ENCODE measurements at places on chromosomes 7 and 10.

- no peaks in the 10 kb centered on the region for H3K4me1 ChIP-seq
- no peak overlapping the region for H3K4me3 ChIP-seq
- no peak for DNase-seq
- no peaks in the 10 kb centered on the region for H3K36me3 ChIP-seq
- H3K27ac ChIP-seq, result no peak overlapping the region
Measured at GRCh38 chr7:149722356-149722957, 50.9 kb downstream of the ZNF467 start.

- peaks cover 5% of the 10 kb centered on the region for H3K4me1 ChIP-seq
- H3K27ac ChIP-seq, result no peak overlapping the region
- no peaks in the 10 kb centered on the region for H3K27me3 ChIP-seq
- no peak for DNase-seq
Measured at GRCh38 chr7:133975130-133975529, 152.0 kb upstream of the LRGUK start.

DNA sequence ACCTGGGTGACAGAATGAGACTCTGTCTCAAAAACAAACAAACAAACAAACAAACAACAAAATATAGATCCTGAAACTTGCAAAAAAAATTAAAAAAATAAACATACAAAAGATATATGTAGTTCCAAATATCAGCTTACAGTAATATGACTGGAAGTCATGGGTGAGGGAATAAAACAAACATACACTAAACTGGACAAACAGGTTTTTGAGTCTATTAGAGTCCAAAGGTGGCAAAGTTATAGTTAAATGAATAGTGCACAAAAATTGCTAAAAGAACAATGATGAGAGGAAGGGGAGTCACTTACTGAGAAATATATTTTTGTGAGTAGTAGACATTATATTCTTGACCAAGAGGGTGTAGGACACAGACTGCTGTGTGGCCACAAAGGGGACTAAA lies 16.7 kb upstream of the RSBN1L start:
- no peak overlapping the region for H3K27ac ChIP-seq
- H3K4me3 ChIP-seq, result no peak overlapping the region
- H3K36me3 ChIP-seq, result peaks cover 8% of the 10 kb centered on the region
- H3K4me1 ChIP-seq, result no peaks in the 10 kb centered on the region

DNA sequence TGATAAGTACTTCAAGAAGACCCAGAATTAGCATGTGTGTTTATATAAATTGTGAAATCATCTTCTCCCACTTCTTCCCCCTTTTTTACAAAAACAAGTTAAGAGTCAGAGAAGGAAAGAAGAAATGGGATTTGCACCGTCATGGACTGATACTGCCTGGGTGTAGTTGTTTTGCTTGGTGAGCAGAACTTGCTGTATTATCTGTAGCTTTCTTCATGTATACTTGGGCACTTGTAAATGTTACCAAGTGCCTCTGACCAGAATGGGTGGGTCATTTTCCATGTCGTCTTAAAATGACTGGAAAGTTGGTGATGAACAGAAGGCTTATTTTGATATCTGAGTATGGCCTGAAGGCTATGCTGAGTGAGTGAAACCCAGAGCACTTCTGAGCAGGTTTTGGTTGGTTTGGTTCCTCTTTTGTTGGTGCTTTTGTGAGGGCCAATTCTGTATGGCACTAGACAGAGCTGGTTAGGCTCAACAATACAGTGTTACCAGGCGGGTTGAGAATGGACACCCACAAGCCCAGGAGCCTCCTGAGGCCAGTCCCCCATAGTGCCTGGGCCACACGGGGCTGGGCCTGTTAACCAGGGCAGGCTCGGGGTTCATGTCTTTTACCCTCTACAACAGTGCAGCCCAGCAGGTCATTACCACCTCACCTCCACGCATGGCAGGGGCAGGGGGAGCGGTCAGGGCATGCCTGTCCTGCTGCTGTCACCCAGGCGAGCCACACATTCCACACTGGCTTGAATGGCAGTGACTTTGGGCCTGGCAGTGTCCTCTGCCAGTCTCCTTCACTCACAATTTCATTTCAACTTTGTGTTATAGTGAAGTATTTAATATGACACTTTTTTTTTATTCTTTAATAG lies 115.1 kb downstream of the CCNY start:
- peak; percentile 17 for DNase-seq
- no peaks in the 10 kb centered on the region for H3K27me3 ChIP-seq
- H3K4me1 ChIP-seq, result peaks cover 73% of the 10 kb centered on the region
- peak overlapping the region; percentile 57 for H3K27ac ChIP-seq
- peak overlapping the region; percentile 6 for H3K4me3 ChIP-seq

DNA sequence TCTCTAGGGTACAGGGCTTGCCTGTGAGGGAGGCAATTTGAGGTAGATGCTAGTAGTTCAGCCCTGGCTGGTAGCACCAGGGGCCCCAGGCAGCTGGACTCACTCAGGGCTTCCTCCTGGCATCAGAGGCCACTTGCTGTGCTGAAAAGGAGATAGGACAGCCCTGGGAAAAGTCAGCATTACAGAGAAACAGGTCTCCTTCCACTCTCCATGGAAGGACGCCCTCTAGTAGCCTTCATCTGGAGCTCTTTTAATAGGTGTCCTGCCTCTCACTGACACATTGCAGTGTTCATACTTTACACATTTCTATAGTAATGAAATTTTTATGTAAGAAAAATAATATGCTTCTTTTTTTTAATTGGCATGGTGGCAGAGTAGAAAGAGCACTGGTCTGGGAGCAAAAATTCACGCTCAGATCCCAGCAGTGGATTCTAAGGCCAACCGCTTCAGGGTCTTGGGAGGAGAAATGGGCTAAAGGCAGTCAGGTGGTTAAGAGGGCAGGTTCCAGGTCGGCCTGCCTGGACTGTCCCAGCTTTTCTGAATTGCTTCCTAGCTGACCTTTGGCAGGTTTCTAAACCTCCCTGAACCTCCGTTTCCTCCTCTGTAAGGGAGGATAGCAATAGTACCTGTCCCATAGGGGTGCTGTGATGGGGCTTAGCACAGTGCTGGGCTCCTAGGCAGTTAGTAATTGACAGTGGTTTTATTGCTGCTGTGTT lies 35.8 kb downstream of the AIFM2 start:
- no peak overlapping the region for H3K27ac ChIP-seq
- no peak for DNase-seq
- H3K27me3 ChIP-seq, result no peaks in the 10 kb centered on the region
- peaks cover 5% of the 10 kb centered on the region for H3K36me3 ChIP-seq
- no peak overlapping the region for H3K4me3 ChIP-seq
- no peaks in the 10 kb centered on the region for H3K4me1 ChIP-seq

DNA sequence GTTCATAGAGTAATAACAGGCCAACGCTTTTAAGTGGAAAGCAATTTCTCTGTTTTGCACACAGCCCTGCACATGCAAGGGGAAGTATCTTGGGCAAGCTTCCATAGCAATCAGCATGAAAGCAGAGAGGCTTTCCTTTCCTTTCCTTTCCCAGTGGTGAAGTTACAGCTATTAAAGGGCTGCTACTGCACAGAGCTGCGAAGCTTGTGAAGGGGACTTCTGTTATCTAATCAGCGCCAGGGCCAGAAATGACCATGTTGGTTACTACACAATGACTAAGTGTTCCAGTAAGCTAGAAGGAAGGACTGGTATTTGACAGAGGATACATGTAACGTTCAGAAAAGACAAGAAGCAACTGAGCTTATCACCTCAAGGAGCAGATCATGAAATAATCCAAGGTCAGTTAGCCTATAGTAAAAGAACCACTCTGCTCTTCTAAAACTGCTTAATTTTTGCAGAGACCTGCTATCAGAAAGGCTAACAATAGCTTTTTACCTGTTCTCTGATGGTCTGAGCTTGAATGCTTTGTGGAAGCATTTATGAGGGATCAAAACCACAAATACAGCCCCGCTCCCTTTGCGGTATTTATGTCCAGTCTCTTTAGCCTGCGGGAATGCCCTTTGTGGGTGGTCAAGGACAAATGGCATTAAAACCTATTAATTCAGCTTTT lies 45.9 kb downstream of the SGMS1 start:
- H3K4me1 ChIP-seq, result peaks cover 91% of the 10 kb centered on the region
- H3K27ac ChIP-seq, result no peak overlapping the region
- H3K4me3 ChIP-seq, result peak overlapping the region; percentile 30
- DNase-seq, result peak; percentile 1

DNA sequence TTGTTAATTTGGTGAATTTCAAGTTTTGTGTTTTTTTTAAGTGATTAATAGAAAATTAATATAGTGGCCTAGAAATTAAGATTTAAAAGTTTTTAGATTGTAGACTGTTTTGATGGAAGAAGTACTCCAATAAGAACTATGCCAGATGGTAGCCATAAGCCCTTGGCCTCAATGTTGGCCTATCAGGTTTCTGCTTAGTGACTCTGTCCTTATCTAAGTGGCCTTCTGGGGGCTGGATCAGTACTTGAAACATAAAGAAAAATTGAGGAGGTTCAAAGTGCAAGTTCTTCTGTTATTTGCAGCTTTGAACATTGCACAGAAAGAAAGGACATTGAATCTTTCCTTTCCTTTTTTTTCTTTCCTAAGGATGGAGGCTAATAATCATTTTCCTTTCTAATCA lies 9.9 kb downstream of the CCDC126 start:
- H3K27ac ChIP-seq, result no peak overlapping the region
- H3K4me3 ChIP-seq, result no peak overlapping the region
- DNase-seq, result no peak
- no peaks in the 10 kb centered on the region for H3K27me3 ChIP-seq
- H3K4me1 ChIP-seq, result peaks cover 5% of the 10 kb centered on the region
- H3K36me3 ChIP-seq, result no peaks in the 10 kb centered on the region

Data from naive B cell (primary cell).